Nucleus accumbens (tissue), 56 donors: ENCODE measurements at places on chromosomes 12 and 14.

- no peak for DNase-seq
Observed at GRCh38 chr12:1375323-1375722, 219.1 kb downstream of the FBXL14 start.

DNA sequence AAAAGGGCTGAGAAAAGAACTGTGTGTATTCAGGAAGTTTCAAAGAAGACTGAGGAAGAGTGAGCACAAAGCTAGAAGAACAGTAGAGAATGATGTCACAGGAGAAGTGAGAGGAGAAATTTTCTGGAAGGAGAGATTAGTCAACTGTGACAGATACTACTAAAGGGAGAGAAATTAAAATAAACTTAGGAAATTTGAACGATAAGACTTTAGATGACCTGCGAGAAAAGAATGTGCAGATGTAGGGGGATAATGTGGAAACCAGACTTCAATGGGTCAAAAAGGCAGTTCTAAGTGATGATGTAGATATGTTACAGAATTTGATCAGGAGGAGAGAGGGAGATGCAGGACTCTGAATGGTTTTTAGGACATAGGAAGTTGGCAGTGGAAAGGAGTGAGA, 287.4 kb downstream of the SYT1 start:
- DNase-seq: no peak

- DNase-seq: no peak
Observed at GRCh38 chr12:77571127-77571526, 259.6 kb upstream of the NAV3 start.

- DNase-seq: no peak
Observed at GRCh38 chr12:89236748-89237383, 115.4 kb downstream of the DUSP6 start.

DNA sequence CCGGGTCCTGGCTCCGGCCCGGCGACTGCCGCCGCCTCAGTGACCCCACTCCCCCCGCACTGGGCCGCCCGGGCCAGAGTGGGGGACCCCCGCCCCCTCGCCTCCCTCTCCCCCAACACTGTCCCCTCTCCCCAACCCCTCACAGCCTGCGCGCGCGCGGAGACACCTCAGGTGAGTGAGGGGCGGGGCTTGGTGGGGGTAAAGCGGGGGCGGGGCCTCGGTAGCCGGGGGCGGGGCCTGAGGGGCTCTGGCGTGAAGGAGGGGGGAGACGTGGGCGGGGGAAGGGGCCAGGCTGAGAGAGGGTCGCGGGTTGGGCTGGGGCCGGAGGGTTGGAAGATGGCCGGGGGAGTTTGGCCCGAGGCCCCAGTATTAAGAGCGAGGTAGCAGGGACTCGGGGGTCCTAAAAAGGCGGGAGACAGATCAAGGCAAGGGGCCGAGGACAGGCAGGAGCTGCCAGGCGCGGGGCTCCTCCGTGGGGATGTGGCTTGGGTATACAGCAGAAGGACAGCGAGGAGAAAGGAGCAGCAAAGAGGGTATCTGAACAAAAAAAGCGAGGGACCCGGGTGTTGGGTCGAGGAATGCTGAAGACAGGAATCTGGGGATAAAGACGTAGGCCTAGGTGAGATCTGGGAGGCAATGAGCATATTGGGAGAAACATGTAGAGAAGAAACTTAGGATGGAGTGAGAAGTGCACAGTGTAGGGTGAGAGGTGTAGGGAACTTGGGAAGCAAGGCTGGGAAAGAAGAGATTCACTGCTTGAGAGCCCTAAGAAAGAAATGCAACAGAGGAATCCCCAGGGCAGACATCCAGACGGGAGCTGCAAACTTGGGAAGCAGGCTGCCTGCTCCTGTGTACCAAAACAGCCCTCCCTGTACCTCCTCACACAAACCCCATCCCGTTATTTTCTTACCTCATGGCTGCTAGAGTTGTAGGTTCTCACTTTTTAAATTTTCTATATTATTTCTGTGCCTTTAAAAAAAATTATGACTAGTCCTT, 10.8 kb downstream of the SUOX start:
- DNase-seq: no peak

DNA sequence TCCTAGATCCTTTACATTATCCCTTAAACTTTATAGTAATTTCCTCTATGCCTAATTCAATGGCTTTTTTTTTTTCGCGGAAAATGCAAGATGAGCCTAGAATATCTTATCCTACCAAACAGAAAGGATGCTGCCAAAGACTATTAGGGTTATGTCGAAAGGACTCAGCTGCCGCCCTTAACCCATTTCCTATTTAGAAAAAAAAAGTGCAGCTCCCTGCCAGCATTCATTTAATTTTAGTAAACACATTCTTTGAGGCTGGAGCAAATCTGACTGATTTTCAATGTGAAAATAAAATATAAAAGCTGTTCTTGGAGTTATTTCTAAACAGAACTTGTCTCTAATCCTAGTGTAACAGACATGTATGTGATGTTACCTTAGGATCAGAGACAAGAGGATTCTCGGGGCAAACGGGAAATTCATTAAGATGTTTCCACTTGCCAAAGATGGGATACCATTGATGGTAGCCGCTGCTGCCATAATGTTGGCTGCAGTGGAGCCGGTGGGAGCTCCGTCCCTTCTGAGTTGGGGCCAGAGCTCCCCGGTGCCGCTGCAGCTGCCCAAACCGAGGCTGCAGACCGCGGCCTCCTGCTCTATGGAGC, 8.2 kb upstream of the A2M start:
- no peak for DNase-seq

DNA sequence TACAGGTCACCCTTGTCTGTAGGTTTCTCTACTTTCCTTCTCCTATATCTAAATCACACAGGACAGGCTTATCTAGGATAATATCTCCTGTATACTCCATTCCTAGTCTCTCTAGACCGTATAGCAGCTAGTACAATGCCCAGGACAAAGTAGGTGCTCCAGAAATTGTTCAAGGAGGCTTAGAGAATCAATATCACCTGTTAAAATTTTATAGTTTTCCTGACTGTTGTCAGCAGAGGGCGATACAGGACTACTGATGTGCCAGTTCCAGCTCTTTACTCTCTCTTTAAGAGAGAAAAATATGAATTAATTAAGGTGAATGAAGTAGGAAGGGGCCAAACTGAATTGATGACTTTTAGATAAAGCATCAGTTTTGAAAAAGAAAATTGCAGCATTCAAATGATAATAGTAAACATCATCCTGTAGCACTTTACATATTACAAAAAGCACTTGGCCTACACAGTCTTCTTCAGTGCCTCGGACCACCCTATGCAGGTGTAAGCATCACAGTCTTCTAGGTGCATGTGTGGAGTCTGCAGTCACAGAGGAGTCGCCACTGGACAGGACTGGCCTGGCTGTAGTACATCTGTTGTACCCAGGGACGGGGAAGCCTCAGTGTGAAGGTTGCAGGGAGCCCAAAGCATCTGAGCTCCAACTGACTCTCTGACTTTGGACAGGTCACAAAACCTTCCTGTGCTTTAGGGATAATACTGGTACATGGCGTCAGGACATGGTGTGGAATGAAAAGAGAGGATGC, 61.9 kb upstream of the MAX start:
- DNase-seq: no peak

- DNase-seq: no peak
Observed at GRCh38 chr12:46585854-46586621, 213.5 kb upstream of the SLC38A2 start.

- DNase-seq: no peak
Observed at GRCh38 chr14:77580964-77581505, 35.4 kb downstream of the SPTLC2 start.

DNA sequence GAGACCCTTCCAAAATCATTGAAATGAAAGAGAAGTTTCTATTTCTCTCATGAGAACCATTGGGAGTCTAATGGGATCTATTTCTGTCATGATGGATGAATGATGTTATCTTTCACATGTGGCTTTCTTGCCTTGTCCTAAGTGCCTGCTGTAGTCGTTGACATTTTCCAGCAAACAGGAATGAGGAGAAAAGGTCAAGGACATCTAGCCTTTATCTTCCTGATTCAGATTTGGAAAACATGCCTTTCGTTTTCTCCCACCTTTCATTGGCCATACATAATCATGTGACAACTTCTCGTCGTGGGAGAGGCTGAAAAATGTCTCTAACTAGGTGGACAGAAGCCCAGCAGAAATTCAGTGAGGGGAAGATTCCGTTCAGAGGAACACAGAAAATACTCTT, 94.5 kb downstream of the PCNX1 start:
- no peak for DNase-seq

DNA sequence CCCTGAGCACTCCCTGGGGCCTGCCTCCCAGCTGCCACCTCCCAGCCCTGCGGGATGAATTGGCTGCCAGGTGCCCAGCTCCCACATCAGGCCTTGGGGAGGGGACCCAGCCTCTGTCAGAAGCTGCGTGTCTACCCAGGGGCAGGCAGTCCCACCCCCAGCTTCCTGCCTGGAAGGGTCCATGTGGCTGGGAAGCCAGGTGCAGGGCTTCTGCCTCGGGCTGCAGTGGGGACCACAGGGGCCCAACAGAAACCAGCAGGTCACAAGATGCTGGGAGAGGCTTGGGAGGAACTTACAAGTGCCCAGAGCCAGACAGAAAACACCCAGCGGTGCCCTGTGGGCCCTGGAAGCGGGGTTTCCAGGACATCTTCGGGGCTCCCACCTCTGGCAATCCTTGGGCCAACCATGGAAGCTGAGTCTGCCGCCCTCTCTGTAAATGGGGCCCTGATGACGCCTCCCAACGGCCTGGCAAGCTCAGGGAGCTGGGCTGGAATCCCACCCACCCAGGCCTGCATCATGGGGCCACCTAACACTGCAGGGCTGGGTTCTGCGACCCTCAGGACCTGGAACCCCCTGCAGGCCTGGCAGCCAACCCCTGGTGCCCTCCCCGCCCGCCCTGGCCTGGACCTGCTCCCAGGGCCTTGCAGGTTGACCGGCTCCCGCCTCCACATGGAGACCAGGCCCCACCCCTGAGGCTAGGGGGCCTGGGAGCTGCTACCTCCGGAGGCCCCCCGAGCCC, 36.6 kb downstream of the CCNK start:
- no peak for DNase-seq

DNA sequence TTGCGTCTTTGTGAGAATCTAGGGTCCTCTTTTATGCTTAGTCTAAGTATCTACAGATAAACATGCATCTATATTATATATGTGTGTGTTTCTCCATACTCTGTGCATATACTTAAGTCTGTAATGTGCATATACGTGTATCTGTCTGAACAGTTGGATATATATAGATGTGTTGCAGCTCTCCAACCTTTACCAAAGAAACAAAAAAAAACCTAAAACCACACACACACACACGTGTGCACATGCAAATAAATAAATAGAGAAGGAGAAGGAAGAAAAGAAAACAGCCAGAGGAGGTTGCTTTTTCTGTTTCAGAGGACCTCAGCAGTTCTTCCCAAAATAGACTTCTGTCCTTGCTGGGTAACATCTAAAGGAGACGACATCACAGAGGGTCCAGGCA, 244.9 kb downstream of the CACNA1C start:
- no peak for DNase-seq

GRCh38 chr14:100234511-100234910, 4.4 kb upstream of the YY1 start:
- DNase-seq: no peak

DNA sequence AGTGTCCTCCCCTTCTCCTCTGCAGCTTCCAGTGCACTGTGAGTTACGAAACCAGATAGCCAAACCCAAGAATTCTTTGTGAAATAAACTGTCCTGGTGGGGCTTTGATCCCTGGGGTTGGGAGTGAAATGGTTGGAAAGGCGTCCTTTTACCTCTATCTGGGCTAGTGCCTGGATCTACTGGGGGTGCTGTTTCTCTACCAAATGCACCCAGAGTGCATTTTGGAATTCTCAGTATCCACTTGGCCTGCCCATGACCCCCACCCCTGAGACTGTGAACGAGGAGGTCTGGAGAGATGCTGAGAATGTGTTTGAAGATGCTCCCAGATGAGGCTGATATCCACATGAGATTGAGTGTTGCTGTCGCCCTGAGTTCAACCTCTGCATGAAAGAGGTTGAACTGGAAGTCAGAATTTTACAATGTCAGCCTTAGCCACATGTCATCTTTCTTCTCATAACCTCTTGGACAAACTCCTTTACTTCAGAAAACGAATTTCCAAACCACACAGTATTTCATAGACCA, 87.1 kb upstream of the CLMN start:
- no peak for DNase-seq

DNA sequence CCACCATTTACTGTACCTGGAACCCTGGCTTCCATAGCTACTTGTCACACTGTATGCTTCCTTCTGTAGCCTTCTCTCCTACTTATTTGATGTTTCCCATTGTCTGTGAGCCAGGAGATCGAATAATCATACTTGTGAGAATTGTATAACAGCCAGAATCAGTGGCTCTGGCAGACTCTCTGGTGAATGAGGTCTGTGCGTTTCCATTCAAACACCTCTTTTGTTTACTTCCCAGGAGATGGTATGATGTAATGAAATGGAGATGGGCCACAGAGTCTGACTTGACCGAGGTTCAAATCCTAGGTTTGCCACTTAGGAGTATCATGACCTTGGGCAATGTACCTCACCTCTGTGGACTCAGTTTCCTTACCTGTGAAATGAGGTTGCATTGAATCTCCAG, 35.7 kb upstream of the CLMN start:
- DNase-seq: no peak

DNA sequence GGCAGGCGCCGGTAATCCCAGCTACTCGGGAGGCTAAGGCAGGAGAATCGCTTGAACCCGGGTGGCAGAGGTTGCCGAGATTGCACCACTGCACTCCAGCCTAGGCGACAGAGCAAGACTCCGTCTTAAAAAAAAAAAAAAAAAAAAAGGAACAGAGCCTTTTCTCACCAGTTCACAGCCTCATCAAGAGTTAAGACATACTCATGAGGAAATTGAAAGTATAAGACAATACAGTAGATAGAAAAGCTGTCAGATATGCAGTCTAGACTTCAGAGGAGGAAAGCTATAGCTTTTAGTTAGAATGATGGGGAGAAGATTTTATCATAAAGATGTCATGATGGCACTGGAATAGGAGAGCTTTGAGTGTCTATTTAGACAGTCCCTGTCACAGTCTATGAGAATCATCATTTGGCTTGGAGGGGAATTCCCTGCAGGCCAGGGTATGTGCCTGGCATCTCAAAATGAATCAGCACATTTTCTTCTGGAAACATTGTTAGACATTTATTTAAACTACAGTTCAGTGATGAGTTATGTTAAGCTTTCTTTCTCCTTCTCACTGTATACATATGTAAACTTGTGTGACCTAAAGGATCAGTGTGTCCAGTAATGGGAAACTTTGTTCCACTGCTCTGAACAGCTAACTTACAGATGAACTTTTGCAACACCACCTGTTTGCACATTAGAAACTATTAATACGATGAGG, 2.9 kb upstream of the RAB35 start:
- no peak for DNase-seq

GRCh38 chr12:9109737-9110491, 5.8 kb downstream of the A2M start:
- DNase-seq: no peak

DNA sequence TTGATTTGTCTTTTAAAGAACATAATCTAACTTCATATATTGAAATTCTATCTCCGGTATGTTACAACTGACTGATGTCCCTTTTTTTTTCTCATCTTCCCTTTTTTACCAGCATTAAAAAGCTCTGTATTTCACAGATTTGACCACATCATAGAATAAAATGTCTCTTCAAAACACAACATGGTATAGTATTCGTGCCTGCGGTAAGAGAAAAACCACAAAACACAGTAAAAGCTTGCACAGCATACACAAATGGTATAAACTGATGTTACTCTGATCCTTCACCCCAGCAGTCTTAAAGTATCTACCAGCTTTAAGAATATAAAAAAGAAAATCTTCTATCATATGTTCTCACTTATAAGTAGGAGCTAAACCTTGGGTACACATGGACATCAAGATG, 83.4 kb downstream of the HECTD1 start:
- DNase-seq: no peak
